Endodermal cell (in vitro differentiated cells): ENCODE measurements at places on chromosomes 6 and 20. TPM values are rescaled to one million over a fixed set of nuclear protein-coding genes. Genes with fewer than 3 reads are reported as not detected.

The DEF6 gene
- total RNA-seq, result 6.5 to 6.8 TPM (median 6.8 TPM) in 3 replicates

The IRF4 gene
- 0.48 to 0.52 TPM in 2 of 3 replicates, not detected in the other for total RNA-seq

The SLC18B1 gene
- 9.6 and 10.9 TPM in 2 replicates for total RNA-seq

The PAK5 gene
- total RNA-seq, result 0.14 to 0.22 TPM (median 0.21 TPM) in 3 replicates

The UBE2C gene
- 127 to 245 TPM (median 216 TPM) in 3 replicates for total RNA-seq

The BEND3 gene
- 28.4 and 28.6 TPM in 2 replicates for total RNA-seq

The SPDEF gene
- total RNA-seq, result 2.1 and 2.6 TPM in 2 replicates

The RPS10 gene
- 1,971 to 2,032 TPM (median 2,030 TPM) in 3 replicates for total RNA-seq

The NQO2 gene
- 170 to 205 TPM (median 199 TPM) in 3 replicates for total RNA-seq

The STK4 gene
- total RNA-seq, result 29.2 and 29.6 TPM in 2 replicates

- peak; percentile 59 for DNase-seq
Observed at GRCh38 chr20:39298571-39299506, 336.7 kb downstream of the DHX35 start.

GRCh38 chr6:162267641-162268040 lies 459.9 kb downstream of the PRKN start:
- DNase-seq, result no peak

DNA sequence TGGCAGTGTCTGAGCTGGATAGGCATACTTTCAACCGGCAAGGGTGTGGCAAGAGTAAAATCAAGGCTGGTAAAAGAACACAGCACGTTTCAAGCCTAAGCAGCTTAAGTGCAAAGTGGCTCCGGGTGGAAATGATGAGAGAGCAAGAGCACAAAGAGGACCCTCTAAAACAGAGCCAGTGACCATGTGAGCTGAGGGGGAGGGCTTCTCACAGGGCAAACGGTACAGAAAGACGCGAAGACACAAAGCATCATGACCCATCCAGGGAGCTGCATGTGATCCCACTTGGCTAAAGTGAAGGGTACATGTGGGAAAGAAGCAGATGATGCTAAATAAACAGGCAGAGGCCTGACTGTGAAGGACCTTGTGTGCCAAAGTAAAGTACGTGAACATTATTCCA lies 25.7 kb downstream of the FKBP5 start:
- DNase-seq, result peak; percentile 52

- DNase-seq, result no peak
Observed at GRCh38 chr6:125570526-125570925, 178.9 kb upstream of the HEY2 start.

DNA sequence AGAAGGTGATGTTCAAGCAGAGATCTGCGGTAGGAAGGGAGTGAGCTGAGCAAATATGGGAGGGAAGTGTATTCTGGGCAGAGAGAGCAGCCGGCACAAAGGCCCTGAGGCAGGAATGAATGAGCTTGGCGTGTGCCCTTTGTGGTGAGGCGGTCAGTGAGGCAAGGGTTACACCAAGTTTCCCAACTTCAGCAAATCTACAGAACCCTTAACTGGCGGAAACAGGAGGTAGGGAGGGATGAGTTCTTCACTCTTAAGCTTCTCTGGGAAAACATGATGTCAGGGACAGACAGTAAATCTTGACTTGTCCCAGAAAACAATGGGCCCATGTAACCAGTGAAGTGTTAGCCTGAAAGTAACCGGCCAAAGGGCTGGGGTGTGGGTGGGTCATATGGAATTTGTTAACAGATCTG lies 97.1 kb upstream of the PTPN1 start:
- DNase-seq, result peak; percentile 75

DNA sequence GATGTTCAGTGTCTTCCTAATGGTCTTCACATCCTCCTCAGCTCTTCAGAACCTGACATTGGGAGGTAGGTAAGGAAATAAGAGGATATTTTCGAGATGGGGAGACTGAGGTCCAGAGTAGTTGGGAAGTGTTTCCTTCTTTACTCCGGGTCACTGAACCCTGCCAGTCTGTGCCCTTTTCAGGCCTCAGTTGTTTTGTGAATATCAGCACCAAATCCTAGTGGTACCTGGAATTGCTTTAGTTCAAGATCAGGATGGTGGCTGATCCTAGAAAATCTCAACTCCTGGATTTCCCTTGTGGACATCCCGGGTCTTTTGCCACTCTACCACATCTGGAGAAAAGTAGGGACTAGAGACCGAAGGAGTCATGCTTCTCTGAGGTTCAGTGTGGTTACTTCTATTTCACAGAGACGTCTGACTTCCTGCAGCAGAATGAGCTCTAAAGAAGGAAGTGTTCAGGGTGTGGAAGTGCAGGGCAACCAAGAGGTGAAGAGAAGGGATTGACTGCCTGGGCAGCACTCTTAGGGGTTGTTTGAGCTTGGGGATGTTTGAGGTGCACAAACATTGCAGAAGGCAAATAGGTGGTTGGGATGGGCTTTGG lies 995 bp downstream of the STK4 start:
- no peak for DNase-seq

- no peak for DNase-seq
Observed at GRCh38 chr20:4944518-4945313, 56.6 kb downstream of the SLC23A2 start.

DNA sequence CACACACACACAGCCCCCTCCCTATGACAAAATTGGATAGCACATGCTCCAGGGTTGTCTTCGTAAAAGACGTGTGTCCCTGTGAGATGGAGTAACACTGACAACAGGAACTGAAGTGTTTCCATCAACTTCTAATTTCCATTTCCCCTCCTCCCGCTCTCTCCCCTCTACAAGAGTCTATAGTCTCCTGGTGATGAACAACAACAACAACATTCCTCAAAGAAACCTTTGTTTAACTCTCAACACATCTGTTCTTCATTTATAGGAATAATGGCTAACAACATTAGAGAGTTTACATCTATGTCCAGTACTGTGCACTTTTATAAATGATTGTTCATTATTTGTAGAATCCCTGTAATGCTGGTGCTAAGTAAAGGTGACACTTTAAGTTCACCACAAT lies 205.8 kb upstream of the SSTR4 start:
- peak; percentile 26 for DNase-seq

DNA sequence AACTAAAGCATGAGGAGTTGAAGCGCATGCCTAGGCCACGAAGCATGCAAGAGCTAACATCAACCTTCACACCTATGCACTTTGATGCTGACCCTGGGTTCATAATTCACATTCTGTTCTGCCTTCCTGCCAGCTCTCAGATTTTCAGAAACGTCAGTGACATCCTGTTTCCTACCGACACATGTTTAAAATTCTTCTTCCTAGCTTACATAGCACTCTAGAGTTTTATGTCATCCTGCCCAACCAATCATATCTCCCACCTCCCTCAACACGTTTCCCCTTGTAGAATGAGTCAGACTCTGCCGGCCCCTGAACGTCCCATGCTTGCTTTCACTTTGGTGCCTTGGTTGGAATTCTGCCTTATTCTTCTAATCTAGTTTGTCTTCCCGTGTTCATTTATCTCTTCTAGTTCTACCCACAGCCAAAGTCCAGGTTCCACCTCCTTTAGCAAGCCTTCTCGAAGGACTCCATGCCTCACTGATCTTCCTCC lies 97.2 kb upstream of the MAP7 start:
- DNase-seq, result no peak

GRCh38 chr6:157646012-157646411 lies 177.0 kb upstream of the SNX9 start:
- no peak for DNase-seq

DNA sequence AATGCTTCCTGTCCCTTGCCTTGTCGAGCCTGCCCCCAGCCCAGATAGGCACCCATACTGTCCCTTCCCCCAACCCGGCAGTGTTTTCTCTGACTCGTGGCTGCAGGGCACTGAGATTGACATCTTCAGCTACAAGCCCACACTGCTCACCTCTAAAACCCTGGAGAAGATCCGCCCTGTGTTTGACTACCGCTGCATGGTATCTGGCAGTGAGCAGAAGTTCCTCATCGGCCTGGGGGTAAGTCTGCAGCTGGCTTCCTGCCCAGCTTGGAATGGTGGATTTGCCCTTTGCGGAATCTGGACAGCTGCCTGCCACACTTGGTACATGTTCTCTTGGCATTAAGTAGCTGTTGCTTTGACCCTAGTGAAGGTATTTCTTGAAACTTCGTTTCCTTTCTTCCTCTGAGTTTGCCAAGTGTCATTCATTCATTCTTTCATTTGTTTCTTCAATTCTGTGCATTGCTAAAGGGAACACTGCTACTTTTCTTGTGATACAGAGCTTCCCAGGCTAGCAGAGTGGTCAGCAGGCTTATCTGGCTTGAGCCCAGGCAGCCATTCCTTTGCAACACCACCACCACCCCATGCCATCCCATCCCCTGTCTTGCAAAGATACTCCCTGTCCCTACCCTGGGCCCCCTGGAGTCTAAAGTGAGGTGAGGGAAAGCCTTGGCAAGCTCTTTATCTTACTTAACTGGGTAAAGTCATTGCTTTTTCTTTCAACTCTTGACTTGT lies 26.2 kb downstream of the CCDC167 start:
- peak; percentile 24 for DNase-seq

GRCh38 chr6:156995502-156995901 lies 218.3 kb downstream of the ARID1B start:
- no peak for DNase-seq

DNA sequence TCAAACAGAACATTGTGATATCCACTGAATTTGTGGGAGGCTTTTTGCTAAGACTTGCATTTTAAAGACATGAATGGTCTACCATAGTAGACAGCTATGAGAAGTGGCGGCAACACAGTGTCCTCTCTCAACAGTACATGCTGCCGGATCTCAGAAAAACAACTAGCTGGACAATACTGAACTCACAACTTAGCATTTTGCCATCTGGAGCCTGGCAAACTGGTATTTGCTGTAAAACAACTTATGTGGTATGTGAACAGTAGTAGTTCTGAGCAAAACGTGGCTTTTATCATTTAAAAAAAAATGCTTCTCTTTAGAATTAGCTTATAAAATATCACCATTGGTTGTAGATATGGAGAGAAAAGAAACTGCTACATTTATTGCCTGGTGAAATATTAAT lies 3.3 kb upstream of the PXDC1 start:
- peak; percentile 24 for DNase-seq

GRCh38 chr6:80862756-80863155 lies 756.3 kb downstream of the BCKDHB start:
- no peak for DNase-seq

- DNase-seq, result no peak
Observed at GRCh38 chr6:125859727-125860126, 69.0 kb downstream of the NCOA7 start.

DNA sequence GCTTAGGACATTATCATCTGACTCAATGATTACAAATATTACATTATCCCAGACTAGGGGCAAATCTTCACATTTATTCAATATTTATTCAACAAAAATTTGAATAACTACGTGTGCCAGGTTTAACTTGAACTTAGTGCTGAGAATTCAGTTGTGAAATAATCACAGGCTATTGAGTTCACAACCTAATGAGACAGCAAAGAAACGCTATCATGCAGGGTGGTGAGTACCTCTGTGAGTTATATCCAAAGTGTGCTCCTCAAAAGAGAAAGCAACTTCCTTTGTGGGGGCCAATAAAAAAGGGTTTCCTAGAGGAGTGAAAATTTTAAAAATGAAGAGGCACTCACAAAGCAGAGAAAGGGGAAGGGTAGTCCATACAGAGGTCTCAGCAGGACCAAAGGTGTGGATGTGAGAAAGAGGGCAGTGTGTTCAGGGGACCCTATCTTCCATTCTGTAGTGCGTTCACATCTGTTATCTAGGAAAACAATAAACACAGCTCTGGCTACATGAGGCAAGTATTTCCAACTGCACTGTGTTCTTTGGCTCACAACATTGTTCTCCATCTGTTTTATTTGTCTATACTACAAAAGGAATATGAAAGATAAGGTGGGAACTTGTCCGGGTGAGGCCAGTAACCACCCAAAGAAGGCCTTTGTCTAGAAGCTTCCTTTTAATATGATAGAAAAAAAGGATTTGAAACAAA lies 155.4 kb upstream of the MARCKS start:
- DNase-seq, result no peak

DNA sequence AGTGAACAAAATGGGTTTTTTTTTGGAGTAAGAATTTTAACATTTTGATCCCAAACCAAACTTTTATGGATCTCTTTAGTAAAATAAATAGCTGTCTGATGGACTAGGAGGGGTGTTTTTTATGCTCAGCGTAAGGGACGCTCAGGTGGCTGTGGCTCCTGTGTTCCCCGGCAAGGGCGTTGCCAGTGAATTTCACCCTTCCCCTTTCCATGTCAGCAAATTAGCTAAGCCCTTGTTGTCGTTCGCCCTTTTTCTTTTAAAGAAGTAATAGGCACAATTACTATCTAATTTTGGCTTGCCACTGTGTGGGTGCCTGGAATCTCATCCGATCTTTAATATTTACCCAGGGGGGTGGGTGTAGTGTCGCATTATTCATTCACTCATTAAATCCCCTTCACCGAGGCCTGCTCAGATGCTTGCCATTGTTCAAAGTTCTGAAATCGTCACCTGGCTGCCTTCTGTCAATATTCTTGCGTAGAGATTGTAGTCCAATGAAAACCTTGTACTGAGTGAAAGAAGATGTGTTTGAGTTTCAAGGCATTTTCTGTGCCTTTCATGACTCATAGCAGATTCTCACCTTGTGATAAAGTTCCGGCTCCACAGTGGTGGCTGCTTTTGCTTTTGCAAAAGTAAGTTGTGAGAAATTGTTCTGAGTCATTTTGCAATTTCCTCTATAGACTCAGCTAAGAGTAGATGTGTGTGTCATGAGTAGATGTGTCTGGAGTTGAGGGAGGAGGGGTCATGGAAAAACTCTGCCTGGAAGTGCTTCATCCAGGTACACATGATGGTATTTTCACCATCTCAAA lies 40.0 kb upstream of the CLDN20 start:
- no peak for DNase-seq

DNA sequence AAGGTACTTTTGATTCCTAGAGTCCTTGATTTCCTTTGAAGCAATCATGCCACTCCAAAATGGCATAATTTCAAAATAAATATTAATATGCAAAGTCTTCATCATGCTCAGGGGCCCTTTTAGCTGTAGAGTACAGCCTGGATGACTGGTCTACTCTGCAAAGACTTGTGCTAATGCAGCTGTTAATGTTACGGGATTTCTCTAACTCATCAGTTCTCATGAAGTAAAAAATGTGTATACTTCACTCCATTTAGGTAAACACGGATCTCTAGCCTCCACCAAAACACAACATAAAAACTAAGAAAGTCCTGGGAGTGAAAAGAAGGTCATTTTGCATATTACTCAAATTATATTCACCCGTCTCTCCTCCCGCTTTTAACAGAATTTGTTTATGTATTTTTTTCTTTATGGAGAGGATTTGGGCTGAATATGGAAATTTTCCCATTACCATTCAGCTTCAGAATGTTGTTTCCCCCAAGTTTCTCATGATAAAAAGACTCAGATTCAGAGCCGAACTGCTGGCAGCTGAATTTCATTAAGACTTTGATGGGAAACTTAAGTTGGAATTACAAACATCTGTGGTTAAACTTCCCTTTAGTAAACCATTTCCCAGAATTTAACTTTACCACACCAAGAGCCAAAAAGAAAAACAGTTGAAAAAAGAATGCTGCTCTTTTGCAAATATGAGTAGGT lies 8.7 kb downstream of the LAMA4 start:
- DNase-seq, result no peak

- DNase-seq, result no peak
Observed at GRCh38 chr6:13561624-13562267, 12.7 kb upstream of the SIRT5 start.

GRCh38 chr6:151681433-151682059 lies 125.9 kb upstream of the ESR1 start:
- DNase-seq, result no peak
